Activated effector memory CD4-positive, alpha-beta T cell treated with Interleukin-2 at 50 U/mL for 16 hours (primary cell): ENCODE measurements at places on chromosomes 2 and 18.

GRCh38 chr2:50385349-50385748, 646.6 kb downstream of the NRXN1 start:
- DNase-seq = no peak

DNA sequence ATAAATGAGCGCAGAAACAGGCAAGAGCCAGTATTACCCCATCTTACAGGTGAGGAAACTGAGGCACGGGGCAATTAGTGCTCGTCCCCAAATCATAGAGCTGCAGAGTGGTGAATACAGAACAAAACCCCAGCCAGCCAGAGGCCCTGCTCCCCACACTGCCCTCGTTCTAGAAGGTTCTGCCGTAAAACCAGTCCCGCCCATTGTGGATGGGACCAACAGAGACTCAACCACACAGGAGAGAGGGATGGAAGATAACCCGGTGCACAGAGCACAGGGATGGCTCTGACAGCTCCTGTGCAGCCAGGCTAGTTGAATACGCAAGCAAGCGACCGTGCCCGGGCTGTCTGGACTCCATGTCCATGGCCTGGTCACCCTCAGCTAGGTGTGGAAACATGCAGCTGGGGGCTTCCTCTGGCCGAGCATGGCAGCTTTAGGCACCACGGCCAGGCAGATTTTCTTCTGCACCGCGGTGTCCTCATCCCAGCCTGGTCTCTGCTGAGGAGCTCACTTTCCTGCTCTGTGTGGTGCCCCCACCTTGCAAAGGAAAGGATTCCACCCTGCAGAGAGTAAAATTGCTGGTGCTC, 146.4 kb downstream of the TPO start:
- DNase-seq = no peak

GRCh38 chr2:206230060-206230762, 44.3 kb upstream of the ZDBF2 start:
- no peak for DNase-seq

- DNase-seq = no peak
Observed at GRCh38 chr2:75548036-75548573, 12.6 kb downstream of the EVA1A start.

- no peak for DNase-seq
Observed at GRCh38 chr2:29864988-29865387, 56.4 kb downstream of the ALK start.

DNA sequence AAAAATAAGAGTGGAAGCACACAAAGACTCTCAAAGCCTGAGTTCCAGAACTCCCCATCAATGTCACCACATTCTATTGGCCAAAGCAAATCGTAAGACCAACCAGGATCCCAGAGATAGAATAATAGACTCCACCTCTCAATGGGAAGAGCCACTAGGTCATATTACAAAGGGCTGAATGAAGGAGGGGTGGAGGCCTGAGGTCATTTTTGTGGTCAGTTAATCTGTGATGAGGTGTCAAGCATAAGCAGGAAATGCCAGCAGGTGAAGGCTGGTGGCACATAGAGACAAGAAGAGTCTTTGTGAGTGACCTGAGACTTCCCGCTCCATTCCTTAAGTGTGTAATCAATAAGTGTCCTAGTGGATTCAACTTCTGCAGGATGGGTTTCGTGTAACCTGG, 144.3 kb downstream of the TFCP2L1 start:
- DNase-seq = no peak
